ENCODE measurements at places on chromosomes 12 and 14. TPM values are rescaled to one million over a fixed set of nuclear protein-coding genes. Genes with fewer than 3 reads are reported as not detected.

Gene PTPN21
- 6.8 TPM for total RNA-seq

Gene AKAP5
- 0.36 TPM for total RNA-seq

Gene TAS2R20
- total RNA-seq: 0.32 TPM

Gene GDF3
- not detected for total RNA-seq

Gene HOXC5
- total RNA-seq: not detected

Gene BATF
- not detected for total RNA-seq

Gene MLEC
- 85.1 TPM for total RNA-seq

Gene BHLHE41
- total RNA-seq: 1.3 TPM

Gene ATF7IP
- total RNA-seq: 13.7 TPM

Gene IL22
- not detected for total RNA-seq

Gene BEST3
- not detected for total RNA-seq

Gene MYO1H
- not detected for total RNA-seq

Gene LALBA
- not detected for total RNA-seq

Gene PLEKHH1
- not detected for total RNA-seq

Gene POTEG
- total RNA-seq: not detected

Gene TMEM132D
- not detected for total RNA-seq

Gene GLT1D1
- not detected for total RNA-seq

Gene FGF6
- total RNA-seq: not detected

Gene TRPV4
- 1.1 TPM for total RNA-seq

Gene ITGA7
- 6.8 TPM for total RNA-seq

Gene SMIM41
- not detected for total RNA-seq

Gene DRAM1
- total RNA-seq: 4.9 TPM

Gene KIF26A
- 0.32 TPM for total RNA-seq

Gene PITPNM2
- 1.8 TPM for total RNA-seq

Gene LYZ
- total RNA-seq: not detected

Gene BIN2
- total RNA-seq: not detected

Gene SMAGP
- 24.7 TPM for total RNA-seq

Gene TEAD4
- total RNA-seq: 14.1 TPM

Data from cardiac atrium fibroblast (primary cell).